ENCODE measurements at places on chromosomes 5 and 9. TPM values are rescaled to one million over a fixed set of nuclear protein-coding genes. Genes with fewer than 3 reads are reported as not detected.

Gene LCN6
- total RNA-seq, result 10.6 TPM

Gene CDC20B
- not detected for total RNA-seq

Gene MOB3B
- 12.2 TPM for total RNA-seq

Gene LRRTM2
- 8.9 TPM for total RNA-seq

Gene CDC14B
- total RNA-seq, result 59.8 TPM

Gene SOWAHA
- total RNA-seq, result 0.75 TPM

Gene MTX3
- total RNA-seq, result 15.4 TPM

Gene DMRT2
- total RNA-seq, result 7.3 TPM

Gene PRLR
- total RNA-seq, result 1.4 TPM

Gene LRRC19
- total RNA-seq, result not detected

Gene PRR16
- 8.3 TPM for total RNA-seq

Gene PCDHB11
- total RNA-seq, result 2.8 TPM

All from subcutaneous adipose tissue (tissue), 4 donors.